ENCODE measurements at places on chromosomes 16 and 17. TPM values are rescaled to one million over a fixed set of nuclear protein-coding genes. Genes with fewer than 3 reads are reported as not detected.

GRCh38 chr17:68100000-68100641 is 64.6 kb downstream of the KPNA2 start:
- DNase-seq = no peak

- DNase-seq = no peak
Measured at GRCh38 chr17:72931635-72932034, 160.9 kb downstream of the SLC39A11 start.

- DNase-seq = no peak
Measured at GRCh38 chr16:87830673-87831420, 38.5 kb downstream of the SLC7A5 start.

The SHCBP1 gene
- 21.8 TPM for total RNA-seq

- no peak for DNase-seq
Measured at GRCh38 chr17:17180141-17180603, 26.0 kb downstream of the PLD6 start.

The TNFRSF17 gene
- not detected for total RNA-seq

DNA sequence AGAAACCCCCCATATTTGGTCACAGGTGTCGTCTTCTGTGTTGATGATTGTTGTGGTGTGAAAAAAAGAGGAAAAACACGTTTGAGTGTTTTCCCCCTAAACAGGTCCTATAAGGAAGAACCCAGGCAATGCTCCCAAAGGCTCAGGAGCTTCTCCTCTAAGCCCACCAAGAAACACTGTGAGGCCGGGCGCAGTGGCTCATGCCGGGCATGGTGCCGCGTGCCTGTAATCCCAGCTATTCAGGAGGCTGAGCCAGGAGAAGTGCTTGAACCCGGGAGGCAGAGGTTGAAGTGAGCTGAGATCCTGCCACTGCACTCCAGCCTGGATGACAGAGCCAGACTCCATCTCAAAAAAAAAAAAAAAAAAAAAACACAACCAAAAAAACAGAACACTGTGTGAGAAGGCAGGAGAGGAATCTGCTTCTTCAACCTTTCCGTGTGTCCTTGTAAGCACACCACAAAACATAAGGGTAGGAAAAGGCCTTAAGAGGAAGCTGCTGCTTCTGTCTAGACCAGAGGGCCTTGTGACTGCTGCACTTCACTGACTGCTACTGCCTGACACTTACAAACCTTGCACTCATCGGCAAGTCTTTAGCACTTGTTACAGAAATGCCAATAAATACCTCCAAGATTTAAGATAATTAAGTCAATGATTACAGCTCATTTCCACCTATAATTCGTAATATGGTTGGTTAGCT is 9.3 kb downstream of the JPT1 start:
- no peak for DNase-seq

GRCh38 chr16:85381738-85382592 is 231.2 kb upstream of the GSE1 start:
- DNase-seq = no peak

DNA sequence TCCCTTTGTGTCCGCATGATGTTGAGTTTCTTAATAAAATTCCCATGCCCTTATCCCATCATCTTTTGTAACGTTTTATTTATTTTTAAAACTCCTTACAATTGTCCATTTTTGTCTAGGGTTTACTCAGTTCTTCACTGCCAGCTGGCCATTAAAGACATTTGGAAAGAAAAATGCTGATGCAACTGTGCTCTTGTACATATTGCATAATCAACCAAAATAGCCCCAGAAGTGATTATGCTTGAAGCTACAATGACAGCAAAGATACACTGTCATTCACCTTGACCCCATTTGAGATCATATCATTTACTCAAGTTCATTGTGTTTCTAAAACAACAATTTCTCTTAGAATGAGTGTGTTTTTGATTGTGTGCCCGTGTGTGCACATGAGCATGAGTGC is 1074.6 kb upstream of the RBFOX1 start:
- DNase-seq = no peak

DNA sequence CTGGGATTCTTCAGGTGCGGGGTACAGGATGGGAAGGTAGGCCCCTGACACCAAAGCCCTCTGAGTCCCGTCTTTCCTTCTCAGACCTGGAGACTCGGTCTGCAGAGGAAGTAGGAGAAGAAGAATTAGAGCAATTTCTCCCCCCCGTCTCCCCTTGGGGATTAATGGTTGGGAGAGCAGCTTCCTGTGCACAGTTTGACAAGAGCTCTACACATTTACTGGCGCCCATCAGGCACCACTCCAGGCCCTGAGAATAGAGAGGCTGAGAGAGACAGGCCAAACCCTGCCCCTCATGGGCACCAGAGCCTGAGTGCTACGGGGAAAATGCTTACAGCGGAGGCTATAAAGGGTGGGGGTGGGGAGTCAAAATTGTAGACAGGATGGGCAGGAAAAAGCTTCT is 3.5 kb upstream of the C16orf74 start:
- no peak for DNase-seq

- no peak for DNase-seq
Measured at GRCh38 chr16:67463059-67463458, 17.9 kb downstream of the ATP6V0D1 start.

- no peak for DNase-seq
Measured at GRCh38 chr17:78314683-78315354, 45.1 kb downstream of the SOCS3 start.

The TERB1 gene
- 0.17 TPM for total RNA-seq

DNA sequence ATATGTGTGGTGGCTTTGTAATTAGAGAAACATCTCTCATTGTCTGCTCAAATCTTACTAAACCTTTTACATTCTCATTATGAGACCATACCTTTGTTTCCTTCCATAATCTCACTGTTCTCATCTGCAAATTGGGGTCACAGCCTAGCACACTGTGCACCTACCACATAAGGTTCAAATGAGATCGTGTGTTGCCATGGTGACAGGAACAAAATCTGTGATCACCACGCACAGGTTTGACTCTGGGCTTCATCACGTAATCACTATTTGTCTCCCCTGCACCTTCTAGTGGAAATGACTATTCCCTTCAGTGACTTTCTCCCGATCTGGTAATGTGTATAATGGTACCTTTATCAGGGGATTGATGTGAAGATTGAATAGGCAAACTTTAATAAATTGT is 26.1 kb downstream of the CDH8 start:
- no peak for DNase-seq

The CACNA1G gene
- total RNA-seq = 0.09 TPM

The MYL4 gene
- total RNA-seq = not detected

DNA sequence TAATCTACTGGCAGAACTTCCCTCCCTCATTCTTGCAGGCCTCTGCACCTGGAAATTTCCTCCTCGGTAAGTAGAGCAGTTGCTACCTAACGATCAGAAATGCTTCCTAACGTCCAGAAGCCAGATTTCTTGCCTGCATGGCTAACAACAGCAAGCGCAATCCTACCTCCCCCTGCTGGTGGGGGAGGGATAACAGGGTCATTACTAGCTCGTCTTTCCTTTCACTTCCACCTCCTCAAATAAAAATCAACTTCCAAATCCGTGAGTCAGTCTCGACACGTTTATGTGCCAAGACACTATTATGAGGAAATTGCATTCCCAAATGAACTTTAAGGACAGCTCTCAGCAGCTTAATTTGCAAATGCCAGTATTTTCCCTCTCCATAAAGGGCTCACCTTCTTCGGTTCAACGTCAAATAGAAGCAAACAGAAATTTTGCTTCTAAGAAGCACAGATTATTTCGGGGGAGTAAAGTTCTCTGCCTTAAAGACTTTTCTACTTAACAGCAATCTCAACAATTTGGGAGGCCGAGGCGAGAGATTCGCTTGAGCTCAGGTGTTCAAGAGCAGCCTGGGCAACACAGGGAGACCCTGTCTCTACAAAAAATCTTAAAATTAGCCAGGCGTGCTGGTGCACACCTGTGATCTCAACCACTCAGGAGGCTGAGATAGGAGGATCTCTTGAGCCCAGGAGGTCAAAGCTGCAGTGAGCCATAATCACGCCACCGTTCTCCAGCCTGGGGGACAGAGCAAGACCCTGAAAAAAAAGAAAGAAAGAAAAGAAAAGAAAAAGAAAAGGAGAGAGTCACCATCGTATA is 188.6 kb upstream of the PSMD7 start:
- DNase-seq = peak; percentile 2

DNA sequence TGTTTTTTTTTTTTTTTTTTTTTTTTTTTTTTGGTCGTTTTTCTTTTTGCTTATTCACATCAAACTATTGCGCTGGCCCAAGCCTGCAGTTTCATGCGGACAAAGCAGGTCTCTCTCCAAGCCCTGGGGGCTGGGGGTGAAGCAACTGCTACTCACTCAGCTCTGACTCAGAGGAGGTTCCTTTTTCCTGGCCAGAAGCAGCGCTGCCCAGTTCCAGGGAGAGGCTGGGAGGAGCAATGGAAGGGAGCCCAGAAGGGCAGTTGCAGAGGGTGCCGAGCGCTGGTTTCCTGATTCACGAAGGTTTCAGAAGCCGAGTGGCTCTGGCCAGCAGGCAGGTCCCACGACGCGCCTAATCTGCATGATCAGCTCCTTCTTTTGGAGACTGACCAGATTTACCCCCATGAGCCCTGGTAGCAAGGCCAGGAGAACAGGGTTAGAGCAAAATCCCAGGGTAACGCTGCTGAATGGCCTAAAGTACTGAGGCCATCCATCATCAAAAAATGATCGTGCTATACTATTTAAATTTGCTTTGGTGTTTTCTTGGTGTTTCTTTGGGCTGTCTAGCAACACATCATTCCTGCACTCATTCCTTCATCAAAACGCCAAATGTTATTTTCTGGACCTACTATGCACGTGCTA is 144.7 kb upstream of the SOX9 start:
- peak; percentile 98 for DNase-seq

The HES7 gene
- total RNA-seq = 1.9 TPM

The CHAD gene
- not detected for total RNA-seq

DNA sequence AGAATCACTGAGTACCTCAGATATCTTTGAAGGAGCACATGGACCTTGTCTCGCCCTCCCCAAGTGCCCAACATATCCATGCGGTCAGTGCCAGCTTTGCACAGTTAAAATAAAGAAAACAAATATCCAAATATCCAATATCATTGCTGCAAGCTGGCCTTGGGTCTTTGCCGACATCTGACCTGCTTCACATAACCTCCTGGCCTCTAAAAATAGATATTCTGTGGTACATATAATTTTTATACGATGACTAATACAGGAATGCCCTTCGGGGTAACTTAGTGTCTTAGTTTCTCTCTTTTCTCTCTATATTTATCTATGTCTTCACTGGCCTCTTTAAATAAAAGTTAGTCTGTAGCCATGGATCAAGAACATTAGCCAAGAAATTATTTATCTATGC is 67.8 kb downstream of the MAF start:
- DNase-seq = peak; percentile 9
